ENCODE measurements at places on chromosomes 1 and 21.
A peak's percentile ranks its signal among the peaks of the same experiment; 100 is the strongest.

GRCh38 chr1:172447641-172448040 is 3.8 kb upstream of the PIGC start:
- no peak for DNase-seq

DNA sequence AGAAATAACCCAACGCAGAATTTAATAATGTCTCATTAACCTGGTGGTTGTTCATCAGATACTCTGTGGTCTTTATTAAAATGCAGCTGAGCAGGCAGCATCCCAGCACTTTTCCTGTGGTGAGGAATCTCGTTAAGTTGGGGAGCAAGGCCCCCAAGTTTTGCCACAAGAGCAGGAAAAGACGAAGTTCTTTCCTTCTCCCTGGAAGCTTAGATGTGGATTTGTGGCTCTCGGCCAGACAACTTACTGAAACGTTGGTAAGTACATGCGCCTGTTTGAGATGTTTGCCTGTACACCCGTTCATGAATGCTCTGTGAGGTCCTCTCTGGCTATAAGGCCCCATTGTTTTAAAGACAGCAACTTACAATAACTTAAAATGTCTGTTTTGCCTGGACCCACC is 34.3 kb upstream of the PDE9A start:
- no peak for DNase-seq

DNA sequence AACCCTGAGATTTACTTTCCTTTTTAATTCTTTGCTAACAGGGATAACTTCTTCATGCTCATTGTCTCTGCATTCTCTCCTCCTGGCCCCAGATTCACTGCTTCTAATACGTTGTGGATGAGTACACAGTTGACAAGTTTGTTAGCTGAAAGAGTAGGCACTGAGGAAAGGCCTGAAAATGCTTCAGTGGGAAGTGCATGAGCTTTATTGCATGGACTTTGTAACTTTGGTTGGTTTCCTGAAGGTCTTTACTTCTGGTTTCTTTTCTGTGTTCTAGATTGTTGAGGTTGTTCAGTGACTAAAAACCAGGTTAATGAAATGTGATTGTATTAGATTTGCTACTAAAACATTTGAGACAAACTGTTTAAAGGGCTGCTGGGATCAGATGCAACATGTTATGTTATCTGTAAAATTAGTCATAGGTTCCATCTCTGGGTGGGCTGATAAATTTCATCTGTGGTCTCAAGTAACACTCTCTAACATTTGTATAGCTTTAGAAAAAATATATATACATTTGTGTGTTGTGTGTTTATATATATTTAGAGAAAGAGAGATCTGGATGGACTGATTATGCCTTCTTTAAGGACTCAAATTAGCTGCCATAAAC is 19.1 kb downstream of the LRIG2 start:
- DNase-seq, result no peak

DNA sequence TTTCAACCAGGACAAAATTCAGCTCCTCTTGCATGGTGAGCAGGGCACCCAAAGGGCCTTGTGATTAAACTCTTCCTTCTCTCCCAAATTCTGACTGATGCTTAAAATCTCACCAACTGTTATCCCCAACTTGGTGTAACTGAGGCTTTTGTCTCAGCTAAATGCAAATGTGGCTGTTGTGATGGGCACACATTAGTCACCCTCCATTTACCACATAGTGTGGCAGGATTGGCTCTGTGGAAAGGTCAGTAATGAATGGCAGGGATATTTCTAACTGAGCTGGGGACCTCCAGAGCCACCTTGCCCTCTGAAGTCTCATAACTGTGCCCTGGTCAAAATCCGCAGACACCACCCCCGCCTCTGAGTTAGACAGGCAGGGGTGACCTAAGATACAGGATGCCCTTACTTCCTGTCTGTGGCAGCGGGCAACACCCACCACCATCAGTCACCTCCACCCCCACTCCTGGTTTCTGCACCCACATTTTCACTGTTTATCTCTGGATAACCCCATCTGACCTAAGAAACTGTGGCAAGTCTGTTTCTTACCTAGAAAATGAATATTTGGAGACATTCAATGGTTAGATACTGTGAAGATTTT is 25.4 kb upstream of the RGS16 start:
- no peak for DNase-seq

- no peak for DNase-seq
Measured at GRCh38 chr1:231037585-231038517, 2.2 kb downstream of the FAM89A start.

GRCh38 chr21:37267269-37268185 is at the start of gene VPS26C:
VPS26C (minus strand) TSS chr21:37267334; CDS start chr21:37267294, 40 bp downstream.
- DNase-seq, result peak; percentile 94

- DNase-seq, result peak; percentile 46
Measured at GRCh38 chr1:152777510-152778137, 2.7 kb downstream of the LCE1F start.

DNA sequence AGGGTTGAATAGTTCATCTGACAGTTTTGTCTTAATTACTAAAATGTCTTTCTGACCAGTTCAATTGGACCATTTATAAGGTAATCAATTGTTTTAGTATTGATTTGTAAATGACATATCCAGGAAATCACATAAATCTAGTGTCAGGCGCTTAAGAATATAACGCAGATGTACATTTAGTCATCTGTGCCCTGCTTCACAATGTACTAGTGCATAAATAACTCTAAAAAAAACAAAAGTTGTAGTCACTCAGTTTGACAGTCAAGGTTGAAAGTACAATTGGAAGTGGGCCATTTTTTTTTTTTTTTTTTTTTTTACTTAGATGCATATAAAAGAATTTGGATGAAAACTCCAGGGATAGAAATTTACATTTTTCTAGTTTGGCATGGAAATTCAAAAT is 490.4 kb downstream of the PTPRC start:
- DNase-seq, result no peak

DNA sequence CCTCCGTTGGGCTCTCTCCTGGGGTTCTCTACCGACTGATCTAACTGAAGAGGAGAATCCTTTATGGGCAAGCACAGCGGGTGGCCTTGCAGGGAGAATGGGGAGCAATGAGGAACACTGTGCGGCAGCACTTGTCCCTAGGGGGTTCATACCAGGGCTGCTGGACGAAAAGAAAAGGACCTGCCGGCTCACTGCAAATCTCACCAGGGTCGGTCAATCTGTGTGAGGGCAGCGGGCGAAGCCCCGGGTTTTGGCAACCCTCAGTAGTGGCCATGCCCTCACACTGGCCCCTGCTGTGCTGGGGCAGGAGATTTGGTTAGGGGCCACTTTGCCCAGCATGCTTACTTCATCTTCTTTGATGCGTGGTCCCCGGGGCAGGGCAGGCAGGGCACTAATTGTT is 5.9 kb downstream of the LHX9 start:
- DNase-seq, result no peak

- no peak for DNase-seq
Measured at GRCh38 chr1:81446000-81446669, 354.6 kb upstream of the ADGRL2 start.

- no peak for DNase-seq
Measured at GRCh38 chr1:198848206-198848605, 209.4 kb downstream of the PTPRC start.

GRCh38 chr21:46100020-46100419 is 2.1 kb downstream of the COL6A2 start:
- no peak for DNase-seq

DNA sequence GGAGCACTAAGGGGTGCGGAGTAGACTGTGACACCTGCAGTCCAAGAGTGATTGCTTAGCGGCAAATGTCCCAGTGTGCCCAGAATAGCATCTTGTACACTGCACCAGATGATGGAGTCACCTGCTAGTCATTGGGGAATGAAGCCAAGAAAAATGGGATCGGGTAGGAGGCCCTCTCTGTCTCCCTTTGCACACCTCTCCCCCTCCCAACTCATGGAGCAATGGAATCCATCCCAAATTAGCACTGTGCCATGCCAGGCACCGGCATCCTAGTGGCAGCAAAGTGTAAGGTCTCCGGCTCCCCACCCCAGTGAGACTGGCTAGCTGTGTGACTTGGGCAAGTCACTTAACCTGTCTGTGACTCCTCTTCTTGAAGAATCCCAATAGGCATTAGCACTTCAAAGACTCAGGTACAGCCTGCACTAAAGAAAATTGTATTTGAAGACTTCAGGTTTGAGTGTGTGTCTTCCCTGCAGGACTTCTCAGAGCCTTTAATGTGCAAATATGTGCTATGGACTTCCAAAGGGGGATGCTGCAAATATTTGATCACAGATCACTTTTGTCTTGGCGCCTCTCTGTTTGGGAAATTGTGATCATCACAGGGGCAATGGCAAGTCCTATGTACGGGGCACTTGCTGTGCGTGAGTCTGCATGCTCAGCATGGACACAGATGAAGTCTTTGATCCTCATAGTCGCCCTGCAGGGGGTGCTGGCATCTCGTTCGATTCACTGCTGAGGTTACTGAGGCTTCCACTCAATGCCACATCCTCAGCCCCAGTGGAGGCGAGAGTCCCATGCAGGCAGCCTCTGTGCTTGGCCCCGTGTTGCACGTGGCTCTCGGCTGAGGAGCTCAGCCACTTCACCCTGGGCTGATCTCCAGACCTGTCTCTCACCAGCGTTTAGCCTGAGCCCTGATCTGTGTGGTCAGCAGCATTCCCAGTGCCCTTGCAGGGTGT is 272.9 kb upstream of the C1orf174 start:
- DNase-seq, result no peak

- DNase-seq, result no peak
Measured at GRCh38 chr21:45494851-45495680, 47.2 kb downstream of the SLC19A1 start.

DNA sequence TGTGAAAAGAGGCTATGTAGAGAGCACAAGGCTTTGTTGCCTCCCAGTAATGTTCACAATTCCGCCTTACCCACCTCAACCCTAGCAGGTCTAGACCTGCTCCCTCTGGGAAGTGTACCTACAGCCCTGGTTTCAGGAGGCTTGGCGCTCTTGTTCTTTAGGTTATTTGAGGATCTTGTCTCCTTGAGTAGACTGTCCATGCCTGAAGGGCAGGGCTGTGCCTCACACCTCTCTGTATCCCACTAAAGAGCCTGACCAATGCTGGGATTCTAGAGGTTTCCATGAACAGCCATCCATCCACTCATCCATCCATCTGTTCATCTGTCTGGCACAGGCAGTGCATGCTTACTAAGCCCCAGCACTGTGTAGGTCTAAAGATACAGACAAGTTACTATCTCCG is 1.0 kb downstream of the RAB7B start:
- no peak for DNase-seq

- no peak for DNase-seq
Measured at GRCh38 chr21:39004634-39005501, 178.4 kb downstream of the PSMG1 start.

- DNase-seq, result no peak
Measured at GRCh38 chr1:5099558-5099957, 445.1 kb downstream of the AJAP1 start.

DNA sequence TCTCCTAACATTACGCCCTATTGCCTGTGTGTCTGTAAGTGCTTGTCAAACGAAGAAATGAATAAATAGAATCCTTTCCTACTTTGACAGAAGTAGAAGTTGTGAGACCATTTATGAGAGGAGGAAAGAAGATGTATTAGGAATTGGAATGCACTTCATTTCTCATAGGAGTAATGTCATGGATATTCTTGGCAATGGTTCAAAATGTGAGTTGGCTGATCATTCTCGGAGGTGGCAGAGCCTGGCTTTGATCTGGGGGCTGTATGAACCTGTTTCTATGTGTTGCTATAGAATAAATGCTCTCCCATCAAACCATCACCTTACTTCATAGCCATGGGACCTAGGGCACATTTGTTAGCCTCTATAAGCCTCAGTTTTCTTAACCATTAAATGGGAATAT is 10.1 kb upstream of the SERBP1 start:
- DNase-seq, result no peak

DNA sequence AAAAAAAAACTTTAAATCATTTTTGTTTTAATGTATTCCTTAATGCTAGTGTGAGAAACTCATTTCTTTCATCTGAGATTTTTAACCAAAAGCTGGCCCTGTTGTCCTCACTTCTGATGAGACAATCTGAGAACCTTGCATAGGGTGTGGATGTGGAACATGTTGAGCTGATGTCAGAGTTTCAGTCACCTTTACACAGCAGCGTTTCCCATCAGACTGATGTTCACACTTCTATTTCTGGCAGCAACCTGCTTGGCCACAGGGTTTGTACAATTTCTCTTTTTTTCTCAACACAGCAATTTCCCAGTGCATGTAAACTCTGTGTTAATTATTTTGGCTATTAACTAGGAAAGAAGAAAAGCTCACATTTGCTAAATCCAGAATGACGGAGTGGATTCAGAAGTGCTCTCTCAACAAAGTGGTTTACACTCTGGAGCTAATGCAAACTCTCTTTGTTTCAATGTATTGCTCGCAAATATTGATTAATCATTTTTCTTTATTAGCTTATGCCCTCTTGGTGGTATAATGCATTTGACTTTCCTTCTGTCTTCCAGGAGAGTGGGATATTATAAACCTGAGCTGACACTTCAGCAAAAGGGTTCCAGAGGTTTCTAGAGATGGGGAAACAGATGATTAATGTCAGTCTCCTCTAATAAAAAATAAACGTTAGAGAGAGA is 70.5 kb upstream of the HSPA13 start:
- DNase-seq, result no peak

DNA sequence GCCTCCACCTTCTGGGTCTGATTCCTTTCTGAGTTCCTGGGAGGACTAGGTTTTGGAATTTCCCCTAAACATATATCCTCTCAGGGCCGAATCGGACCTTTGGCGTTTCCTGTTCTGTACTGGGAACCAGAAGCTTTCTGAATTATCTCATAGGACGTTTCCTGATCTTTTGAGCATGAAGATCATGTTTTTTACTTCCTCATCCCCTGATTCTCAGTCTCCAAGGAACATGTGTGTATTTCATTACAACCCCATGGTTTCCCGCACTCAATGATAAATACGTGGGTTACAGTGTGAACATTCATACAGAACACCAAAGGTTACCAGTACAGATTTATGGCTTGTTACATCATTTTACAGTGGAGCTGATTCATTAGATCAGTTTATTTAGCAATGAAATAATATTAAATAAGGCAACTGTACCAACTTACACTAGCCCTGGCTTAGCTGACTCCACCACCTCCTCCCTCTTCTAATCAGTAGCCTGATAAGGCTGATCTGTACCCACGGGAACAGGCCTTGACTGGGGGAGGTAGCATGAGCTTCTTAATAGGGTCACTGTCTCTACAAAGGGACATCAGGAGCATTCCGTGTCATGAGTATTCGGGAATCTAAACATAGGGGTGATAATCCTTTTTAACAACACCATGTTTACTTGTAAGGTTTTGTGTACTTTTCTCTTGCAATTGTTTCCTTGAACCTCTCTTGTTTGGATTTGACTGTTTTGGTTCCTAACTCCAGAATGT is 57.8 kb upstream of the ERRFI1 start:
- no peak for DNase-seq

- DNase-seq, result peak; percentile 9
Measured at GRCh38 chr21:30408782-30409494, 13.1 kb downstream of the KRTAP13-1 start.

DNA sequence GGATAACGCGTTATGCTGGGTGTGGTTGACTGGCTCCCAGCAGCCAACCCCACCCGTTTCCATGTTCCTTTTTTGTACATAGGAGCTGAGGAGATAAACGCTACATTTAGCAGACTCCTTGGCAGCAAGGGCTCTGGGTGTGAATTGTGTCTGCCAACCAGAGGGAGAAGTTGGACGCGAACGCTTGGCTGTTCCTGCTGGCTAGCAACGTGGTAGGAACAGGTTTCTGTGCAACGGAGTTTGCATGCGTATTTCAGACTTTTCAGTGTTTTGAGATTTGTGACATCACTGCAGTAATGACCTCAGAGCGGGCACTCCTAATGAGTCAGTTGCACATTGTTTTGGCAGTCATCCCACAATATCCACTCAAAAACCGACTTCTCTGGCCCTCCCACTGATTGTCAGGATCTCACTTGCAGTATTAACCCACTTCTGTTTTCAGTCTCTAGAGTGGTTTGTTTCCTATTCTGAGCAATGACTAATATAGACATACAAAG is 98.7 kb upstream of the RGS1 start:
- no peak for DNase-seq

Measured in K562 (cell line).